ENCODE measurements at places on chromosomes 16 and 17. TPM values are rescaled to one million over a fixed set of nuclear protein-coding genes. Genes with fewer than 3 reads are reported as not detected.

CDT1 gene
- total RNA-seq = 28.0 TPM

LDAF1 gene
- 21.2 TPM for total RNA-seq

RPH3AL gene
- total RNA-seq = 31.9 TPM

PRR29 gene
- total RNA-seq = 0.71 TPM

NDE1 gene
- 40.3 TPM for total RNA-seq

KRTAP1-1 gene
- total RNA-seq = not detected

LYRM1 gene
- 37.2 TPM for total RNA-seq

NPIPA3 gene
- total RNA-seq = 1.5 TPM

ACTG1 gene
- 5,417 TPM for total RNA-seq

MAP3K14 gene
- total RNA-seq = 58.3 TPM

NPIPA8 gene
- 1.6 TPM for total RNA-seq

ACBD4 gene
- 8.9 TPM for total RNA-seq

FNDC8 gene
- not detected for total RNA-seq

HOXB7 gene
- 33.6 TPM for total RNA-seq

CLEC19A gene
- total RNA-seq = 0.18 TPM

CTRB1 gene
- total RNA-seq = not detected

SLFN12L gene
- total RNA-seq = not detected

LUC7L3 gene
- 117 TPM for total RNA-seq

MLST8 gene
- 54.8 TPM for total RNA-seq

CACNG5 gene
- total RNA-seq = not detected
